ENCODE measurements at places on chromosomes 3 and 15.

GRCh38 chr3:59839810-59840515 lies 790.1 kb upstream of the CFAP20DC start:
- no peak for DNase-seq

GRCh38 chr15:63301088-63301487 lies 23.7 kb downstream of the APH1B start:
- DNase-seq, result no peak

GRCh38 chr3:153096731-153097131 lies 65.3 kb upstream of the RAP2B start:
- DNase-seq, result no peak

DNA sequence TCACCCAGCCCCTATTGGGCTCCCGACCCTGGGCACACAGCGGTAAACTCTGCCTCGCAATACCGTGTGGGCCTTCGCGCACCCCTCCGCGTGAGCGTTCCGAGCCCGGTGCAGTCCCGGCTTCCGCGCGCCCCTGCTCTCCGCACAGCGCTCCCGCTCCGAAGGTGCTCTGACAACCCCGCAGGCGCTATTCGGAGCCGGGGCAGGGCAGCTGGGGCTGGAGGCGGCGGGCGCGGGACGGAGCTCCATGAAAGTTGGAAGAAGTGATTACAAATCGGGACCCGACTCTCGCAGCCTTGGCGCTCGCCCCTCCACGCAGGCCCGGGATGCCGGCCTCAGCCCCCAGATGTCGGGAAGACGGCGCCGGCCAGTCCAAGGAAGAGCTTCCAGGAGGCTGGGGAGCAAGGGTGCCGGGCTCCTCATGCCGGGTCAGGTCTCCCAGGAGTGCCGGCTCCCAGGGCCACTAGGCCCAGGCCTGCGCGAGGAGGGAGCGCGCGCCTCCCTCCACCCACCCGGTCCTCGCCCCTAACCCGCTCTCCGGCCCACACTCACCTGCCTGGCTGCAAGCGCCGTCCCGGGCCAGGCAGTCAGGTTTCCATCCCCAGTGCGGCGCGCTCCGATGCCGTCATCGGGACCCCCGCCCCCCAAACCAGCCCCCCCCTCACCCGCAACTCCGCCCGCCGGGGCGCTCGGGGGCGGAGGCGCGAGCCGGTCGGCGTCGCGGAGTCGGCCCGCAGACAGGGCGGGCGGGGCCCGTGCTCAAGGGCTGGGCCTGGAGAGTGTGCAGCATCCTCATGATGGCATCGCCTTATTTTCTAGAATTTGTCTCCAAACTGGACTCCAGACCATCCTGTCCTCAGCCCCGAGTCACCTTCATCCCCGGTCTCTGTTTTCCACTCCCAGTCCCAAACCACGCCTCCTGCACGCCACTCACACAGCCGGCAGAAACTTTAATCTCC lies at the start of gene KIF7:
Gene KIF7 (minus strand): TSS at position 621 of the 959 bp plus-strand sequence. CDS start 2,537 bp downstream, outside the sequence.
- no peak for DNase-seq

- no peak for DNase-seq
These were observed 1.1 kb downstream of the LSAMP start for GRCh38 chr3:116444115-116444747.
